Aorta (tissue), 5 donors: ENCODE measurements at places on chromosomes 4 and X. TPM values are rescaled to one million over a fixed set of nuclear protein-coding genes. Genes with fewer than 3 reads are reported as not detected.

FAM9B gene
- total RNA-seq: not detected

OTUD5 gene
- total RNA-seq: 37.4 TPM

ADAM29 gene
- not detected for total RNA-seq

SLITRK4 gene
- total RNA-seq: 4.1 TPM

CRMP1 gene
- total RNA-seq: 0.58 TPM

DUSP21 gene
- total RNA-seq: not detected

PDGFRA gene
- total RNA-seq: 297 TPM

SYN1 gene
- 1.5 TPM for total RNA-seq

ATRX gene
- 136 TPM for total RNA-seq

GPR143 gene
- not detected for total RNA-seq

CT45A10 gene
- total RNA-seq: not detected

CTAG2 gene
- total RNA-seq: not detected

RRH gene
- 0.71 TPM for total RNA-seq

CT83 gene
- total RNA-seq: not detected

GPR34 gene
- total RNA-seq: 18.3 TPM

P2RY10 gene
- total RNA-seq: 0.75 TPM

TREX2 gene
- total RNA-seq: 4.5 TPM

NPY2R gene
- 0.09 TPM for total RNA-seq

MEPE gene
- not detected for total RNA-seq

HS6ST2 gene
- 0.09 TPM for total RNA-seq

N4BP2 gene
- total RNA-seq: 7.2 TPM

TRIM2 gene
- 27.6 TPM for total RNA-seq

HSD17B13 gene
- total RNA-seq: 0.32 TPM

TEX13B gene
- total RNA-seq: not detected

PF4V1 gene
- total RNA-seq: 0.88 TPM

TEX13D gene
- not detected for total RNA-seq

EPHA5 gene
- total RNA-seq: 0.10 TPM

KLB gene
- total RNA-seq: not detected

CSAG1 gene
- not detected for total RNA-seq

SORBS2 gene
- 289 TPM for total RNA-seq

ABLIM2 gene
- total RNA-seq: 15.4 TPM

XAGE1A gene
- not detected for total RNA-seq

PABPC1L2B gene
- total RNA-seq: not detected

BEX5 gene
- total RNA-seq: 5.0 TPM

MAGEA10 gene
- not detected for total RNA-seq

AADAT gene
- 5.7 TPM for total RNA-seq

HELT gene
- total RNA-seq: not detected

CENPVL1 gene
- total RNA-seq: not detected
